ENCODE measurements at places on chromosomes 2 and 18.

- no peak for DNase-seq
These were observed 3.4 kb downstream of the NAGK start for GRCh38 chr2:71071681-71072398.

DNA sequence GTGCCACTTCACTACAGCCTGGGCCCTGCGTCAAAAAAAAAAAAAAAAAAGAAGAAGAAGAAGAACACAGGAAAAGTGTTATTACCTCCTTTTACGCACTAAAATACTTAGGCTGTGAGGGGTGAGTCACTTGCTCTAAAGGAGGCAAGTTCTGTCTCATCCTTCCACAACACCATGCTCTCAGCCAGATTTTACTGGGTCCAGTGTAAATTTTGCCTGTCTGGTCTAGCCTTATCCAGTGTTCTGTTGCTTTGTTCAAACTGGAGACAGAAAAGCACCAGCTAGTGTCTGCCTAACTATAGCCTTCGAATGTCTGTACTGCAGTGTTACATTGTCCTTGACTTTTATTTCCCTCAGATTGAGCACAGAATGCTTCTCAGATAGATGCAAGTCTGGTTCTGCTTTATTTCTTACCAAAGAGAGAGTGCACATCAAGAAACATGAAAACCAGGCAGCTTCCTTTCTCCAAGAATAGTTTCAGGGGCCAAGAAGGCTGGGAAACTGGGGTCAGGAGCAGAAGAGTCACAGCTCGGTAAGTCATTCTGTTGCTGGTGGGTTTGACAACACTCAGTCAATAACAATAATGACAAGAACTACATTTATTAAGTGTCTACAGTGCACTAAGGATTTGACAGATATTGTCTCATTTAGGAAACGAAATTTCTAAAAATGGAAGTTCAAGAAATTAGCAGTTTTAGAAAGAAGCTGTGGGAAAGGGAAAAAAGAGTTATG, 3.1 kb upstream of the MSGN1 start:
- no peak for DNase-seq

DNA sequence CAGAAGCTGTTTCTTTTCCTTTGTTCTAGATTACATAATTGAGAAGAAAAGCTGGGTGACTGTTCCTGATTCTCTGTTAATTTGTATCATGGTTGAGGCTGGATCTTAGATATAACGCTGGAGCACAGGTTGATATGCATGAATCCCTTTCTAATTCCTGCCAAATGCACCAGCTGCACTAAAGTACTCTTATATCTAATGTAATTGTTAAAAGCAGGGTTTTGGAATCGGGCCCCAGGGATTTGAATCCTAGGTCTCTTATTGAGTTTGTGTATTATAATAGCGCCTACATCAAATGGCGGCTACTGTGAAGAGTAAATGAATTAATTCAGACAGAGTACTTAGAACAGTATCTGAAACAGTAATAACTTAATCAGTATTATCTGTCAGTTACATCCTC, 80.4 kb downstream of the MC4R start:
- no peak for DNase-seq

GRCh38 chr18:56026509-56026908, 438.5 kb upstream of the TCF4 start:
- no peak for DNase-seq

DNA sequence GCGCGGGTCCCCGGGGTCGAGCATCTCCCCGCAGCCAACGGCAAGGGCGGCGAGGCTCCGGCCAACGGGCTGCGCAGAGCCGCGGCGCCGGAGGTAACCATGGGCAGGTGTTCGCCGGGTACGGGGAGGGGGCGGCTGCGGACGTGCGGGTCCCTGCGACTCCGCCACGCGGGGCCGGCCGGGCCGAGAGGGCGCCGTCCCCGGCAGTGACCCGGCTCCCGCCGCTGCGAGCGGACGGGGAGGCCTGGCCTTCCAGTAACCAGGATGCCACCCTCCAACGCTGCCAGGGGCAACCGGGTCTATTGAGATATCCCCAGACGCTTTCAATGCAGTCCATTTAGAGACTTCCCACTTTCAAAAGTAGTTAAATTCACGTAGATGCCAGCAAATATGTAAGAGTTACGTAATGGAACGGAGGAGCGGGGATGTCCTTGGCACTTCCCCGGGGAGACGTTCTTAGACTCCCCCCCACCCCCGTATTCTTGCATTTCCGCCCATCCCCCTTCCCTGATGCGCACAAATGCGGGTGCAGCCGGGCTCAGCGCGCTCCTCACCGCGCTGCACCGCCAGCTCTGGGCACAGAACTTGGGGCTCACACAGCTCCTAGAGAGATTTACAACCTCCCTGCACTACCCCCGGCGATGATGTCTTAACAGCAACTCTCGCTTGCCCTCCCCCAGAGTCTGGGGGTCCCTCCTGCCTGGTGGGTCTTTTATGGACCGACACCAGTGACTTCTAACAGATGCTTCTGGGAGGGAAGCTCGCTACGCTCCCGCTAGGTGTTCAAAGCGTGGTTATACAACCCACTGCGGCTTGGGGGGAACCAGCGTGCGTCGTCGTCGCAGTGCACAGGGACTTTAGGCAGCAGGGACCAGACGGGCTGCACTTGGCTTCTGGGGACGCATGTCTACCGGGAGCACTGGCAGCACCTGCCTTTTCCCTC, 657 bp downstream of the SGPP2 start:
- DNase-seq: no peak

- DNase-seq: no peak
These were observed 119.0 kb upstream of the SYT4 start for GRCh38 chr18:43396266-43396665.

DNA sequence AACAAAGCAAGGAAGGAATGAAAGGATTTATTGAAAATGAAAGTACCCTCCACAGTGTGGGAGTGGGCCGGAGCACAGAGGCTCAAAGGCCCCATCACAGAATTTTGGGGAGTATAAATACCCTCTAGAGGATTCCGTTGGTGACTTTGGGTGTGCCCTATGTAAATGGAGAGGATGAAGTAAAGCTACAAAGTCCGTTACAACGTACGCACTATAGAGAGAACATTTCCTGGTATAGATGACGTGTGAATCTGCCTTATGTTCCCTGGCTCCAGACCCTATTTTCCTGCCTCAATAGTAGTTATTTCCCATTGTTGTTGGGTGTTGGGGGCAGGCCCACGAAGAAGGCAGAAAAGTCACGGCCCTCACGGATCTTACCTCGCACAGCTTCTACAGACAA, 65.3 kb downstream of the GALR1 start:
- no peak for DNase-seq

DNA sequence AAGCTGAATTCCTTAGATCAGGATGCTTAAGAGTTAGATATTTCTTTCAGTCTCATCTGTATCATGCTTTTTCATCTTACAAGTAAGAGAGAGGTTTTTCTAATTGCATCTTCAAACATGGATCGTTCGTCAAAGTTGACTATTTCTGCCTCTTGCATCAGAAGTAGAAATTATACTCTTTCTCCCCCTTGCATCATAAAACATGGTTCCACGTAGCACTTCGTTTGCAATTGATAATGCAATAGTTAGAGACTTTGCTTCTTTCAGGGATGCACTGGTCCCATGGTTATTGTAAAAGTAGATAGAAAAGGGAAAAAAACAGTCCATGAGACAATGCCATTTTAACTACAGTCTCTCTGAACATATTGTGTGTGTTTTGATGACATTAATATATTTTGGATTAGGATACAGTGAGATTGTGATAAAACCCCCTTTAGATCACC, 75.1 kb upstream of the PARD3B start:
- DNase-seq: no peak

GRCh38 chr2:48754874-48755273, 650 bp downstream of the LHCGR start:
- DNase-seq: no peak
